ENCODE measurements at places on chromosomes 11 and 22.

- DNase-seq: no peak
Observed at GRCh38 chr11:9455722-9456121, 5.1 kb upstream of the ZNF143 start.

- DNase-seq: no peak
Observed at GRCh38 chr11:24457985-24458384, 38.9 kb upstream of the LUZP2 start.

DNA sequence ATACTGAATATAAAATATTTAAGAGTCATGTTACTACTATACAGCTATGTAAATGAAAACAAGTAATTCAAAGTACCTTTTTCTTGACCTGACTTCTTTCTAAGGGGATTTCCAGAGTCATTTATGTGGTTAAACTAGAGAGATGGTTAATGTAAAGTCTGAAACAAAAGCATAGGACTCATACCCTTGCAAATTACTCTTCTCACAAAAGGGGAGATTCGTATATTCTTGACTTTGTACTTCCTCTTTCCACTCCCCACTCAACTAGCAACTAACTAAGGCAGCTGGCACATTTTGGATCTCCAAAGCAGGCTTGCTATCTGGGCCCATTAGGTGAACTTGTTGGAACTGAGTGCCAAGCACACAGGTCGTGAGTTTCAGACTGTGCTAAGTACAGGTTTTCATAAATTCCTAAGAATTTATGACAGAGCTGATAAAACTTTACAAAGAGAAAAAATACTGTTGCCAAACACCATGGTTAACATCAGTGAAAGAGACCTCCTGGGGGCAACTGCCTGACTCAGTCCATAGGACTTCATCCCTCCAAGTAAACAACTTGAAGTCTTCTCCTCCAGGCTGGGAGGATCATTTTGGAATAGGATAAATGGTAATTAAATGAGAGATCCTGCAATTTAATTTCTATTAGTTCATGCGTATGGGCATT is 77.0 kb upstream of the DDI1 start:
- DNase-seq: peak; percentile 64

DNA sequence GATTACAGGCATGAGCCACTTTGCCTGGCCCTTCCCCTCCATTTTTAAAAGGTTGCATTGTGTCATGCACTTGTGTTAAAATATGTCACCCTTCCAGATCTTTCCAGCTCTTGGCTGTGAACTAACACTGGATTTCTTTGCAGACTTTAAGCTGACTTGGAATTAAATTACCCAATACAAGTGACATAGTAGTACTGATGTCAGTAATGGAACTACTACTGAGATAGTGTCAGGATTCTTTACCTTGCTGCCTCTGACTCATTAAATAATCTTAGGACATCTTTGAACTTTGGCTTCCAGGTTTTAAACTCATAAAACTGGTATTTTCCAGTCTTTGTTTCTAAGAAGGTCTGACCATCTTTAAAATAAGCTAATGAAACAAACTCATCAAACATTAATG is 51.8 kb upstream of the OR4B1 start:
- no peak for DNase-seq

DNA sequence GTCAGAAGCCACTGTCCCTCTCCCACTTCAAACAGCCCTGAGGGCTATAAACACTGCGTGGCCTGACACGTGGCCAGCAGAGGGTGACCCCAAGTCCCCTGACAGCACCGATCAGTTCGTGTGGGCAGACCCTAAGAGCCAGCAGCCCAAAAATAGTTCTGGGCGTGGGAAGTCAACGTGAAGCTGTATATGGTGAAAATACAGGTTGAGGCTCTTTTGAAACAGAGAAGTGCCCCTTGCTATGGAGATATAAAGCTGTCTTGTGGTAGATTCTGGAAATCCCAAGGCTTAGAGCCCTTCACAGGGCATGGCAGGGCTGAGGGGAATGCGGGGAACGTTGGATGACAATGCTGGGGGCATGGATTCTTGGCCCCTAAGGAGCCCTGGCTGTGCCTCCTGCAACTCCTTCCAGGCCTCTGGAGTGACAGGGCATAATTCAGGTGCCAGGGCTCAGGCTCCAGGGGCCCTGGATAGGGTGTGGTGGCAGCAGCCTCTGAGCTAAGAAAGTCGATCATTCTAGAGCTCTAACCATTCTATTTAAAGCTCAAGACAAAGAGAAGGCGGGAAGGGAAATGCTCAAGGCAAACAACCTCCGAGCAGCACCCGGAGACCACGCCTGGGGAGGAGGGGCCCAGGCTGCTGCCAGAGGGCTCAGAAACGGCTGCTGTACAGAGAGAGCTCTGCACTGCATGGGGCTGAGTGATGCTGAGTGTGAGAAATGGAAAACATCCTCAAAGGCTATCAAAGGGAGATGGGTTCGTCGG is 60.4 kb upstream of the CD5 start:
- DNase-seq: no peak

DNA sequence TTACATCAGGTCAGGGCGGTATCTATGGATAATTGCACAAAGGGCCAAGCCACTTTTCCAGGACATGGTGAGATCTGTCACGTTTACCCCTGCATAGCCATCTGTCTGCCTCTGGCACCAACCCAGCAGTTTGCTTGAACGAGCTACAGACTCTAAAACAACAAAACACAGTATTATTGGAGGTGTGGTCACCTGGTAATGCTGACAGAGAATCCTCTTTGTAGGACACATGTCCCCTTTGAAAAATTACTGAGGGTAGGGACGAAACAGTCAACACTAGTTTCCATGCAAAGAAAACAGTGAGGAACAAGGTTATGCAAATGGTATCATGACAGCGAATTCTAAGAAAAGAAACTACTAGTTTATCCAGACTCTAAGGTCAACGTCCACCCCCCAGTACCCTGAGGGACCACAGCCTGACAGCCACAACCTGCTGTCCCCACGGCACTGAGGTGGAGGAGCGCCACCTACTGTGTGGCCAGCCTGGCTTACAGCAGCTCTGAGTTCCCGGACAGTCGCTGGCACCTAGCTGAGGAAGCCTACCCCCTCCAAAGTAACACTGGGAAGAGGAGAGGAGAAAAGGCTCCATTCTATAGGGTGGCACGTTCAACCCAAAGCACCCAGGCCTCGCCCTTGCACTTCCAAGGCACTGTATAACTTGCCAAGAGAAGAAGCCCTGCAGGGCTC is 117.4 kb upstream of the BID start:
- no peak for DNase-seq

DNA sequence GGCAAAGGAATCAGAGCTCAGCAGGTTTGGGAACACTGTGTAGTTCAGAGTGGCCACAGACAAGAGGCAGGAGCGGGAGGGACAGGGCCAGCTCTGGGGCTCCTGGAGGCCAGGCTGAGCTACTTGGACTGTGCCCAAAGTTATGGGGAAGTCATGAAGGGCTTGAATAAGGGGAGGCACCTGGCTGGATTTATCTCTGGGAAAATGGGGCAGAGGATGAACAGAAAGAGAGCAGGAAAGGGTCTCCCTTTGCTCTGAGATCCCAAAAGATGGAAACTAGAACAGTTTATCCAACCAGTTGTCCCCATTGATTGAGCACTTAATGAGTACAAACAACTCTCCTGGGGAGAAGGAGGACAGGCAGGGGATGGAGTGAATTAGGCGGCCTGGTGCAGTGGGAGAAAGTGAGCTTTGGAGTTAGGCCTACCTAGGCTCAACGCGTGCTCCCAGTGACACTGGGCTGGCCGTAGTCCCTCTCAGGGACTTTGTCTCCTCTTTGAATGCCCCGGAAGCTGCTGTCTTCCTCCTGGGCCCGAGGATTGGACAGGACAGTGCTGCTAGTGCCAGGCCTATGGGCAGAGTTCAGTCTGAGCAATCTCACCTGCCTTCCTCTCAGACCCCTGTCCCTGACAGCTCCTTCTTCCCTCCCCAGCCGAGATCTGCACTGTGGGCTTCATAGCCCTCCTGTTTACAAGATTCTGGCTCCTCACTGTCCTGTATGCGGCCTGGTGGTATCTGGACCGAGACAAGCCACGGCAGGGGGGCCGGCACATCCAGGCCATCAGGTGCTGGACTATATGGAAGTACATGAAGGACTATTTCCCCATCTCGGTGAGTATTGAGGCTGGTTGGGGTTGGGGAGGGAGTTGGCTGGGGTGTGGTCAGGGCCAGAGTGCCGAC is 2.0 kb downstream of the MOGAT2 start:
- no peak for DNase-seq

DNA sequence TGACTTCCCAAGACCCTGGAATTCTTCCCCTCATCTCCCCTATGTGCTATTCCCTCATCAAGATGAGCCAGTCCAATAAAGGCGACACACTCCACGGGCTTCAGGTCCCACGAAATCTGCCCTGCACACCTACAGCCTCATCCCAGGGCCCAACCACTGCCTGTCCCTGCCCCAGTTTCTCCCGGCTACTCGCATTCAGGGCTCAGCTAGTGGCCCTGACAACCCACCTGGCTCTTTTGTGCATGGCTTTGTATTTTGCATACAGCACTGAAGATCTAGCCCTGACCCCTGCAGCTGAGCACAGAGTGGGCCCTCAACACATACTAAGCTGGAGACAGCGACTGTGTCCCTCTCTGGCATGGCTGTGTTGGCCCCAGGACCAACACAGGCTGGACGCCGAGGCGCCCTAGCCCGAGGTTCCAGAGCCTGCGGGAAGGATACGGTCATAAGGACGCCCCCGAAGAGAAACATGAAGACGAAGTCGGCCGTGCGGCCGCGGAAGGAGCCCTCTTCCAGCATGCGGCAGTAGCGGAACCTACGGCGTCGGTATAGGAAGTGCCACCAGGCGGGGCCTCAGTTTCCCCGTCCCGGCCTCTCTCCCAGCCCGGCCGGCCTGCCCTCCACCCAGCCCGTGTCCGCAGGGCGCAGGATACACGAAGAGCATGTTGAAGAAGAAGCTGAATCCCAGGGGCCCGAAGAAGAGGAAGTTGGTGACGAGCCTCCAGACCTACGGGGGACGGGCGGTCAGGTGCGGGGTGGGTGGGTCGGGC is 710 bp downstream of the DERL3 start:
- no peak for DNase-seq

DNA sequence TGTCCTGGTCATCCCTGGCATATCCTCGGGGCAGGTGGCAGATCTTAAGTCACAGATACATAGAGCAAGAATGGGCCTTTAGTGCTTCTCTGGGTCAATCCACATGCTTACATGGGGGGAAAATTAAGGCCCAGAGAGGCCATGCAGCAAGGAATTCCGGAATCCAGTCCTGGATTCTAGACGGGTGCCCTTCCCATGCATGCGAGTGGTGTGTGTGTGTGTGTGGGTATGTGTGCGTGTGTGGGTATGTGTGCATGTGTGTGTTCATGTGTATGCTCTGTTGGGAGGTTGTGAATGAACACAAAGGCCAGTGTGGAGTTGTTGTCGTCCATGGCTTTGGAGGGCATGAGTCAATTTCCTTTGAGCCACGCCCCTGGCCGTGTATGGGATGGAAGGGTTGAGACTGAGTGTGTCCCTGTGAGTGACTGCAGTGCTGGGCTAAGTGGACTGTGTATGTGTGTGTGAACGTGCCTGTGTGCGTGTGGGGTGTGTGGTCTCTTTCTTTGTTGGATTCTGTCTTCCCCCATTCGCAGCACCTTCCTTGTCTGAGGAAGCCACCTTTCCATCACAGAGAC is 33.4 kb upstream of the EIF3D start:
- DNase-seq: no peak

GRCh38 chr22:20957683-20958431 is 9.2 kb upstream of the AIFM3 start:
- no peak for DNase-seq

DNA sequence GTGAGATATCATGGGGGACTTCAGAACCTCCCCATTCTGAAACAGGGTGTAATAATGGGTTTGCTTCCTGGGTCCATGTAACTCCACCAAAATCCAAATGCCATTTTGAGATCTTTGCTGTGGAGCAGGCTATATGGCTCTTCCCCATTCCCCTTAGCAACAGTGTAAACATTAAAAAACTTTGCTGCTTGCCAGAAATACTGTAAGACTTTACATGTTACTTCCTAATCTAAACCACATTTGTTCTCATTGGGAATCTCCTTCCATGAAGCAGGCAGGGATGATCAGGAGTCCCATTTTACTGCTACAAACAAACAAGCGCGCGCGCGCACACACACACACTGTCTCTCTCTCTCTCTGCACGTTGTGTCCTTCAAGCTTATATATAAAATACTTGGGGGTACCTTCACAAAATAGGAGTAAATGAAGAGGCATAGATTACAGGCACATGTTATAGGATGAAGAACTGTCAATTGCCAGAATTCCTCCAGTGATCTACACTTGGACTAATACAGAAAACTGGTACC is 86.5 kb downstream of the ANO3 start:
- DNase-seq: no peak

- DNase-seq: no peak
Observed at GRCh38 chr22:48396785-48397530, 1430.7 kb downstream of the BRD1 start.

DNA sequence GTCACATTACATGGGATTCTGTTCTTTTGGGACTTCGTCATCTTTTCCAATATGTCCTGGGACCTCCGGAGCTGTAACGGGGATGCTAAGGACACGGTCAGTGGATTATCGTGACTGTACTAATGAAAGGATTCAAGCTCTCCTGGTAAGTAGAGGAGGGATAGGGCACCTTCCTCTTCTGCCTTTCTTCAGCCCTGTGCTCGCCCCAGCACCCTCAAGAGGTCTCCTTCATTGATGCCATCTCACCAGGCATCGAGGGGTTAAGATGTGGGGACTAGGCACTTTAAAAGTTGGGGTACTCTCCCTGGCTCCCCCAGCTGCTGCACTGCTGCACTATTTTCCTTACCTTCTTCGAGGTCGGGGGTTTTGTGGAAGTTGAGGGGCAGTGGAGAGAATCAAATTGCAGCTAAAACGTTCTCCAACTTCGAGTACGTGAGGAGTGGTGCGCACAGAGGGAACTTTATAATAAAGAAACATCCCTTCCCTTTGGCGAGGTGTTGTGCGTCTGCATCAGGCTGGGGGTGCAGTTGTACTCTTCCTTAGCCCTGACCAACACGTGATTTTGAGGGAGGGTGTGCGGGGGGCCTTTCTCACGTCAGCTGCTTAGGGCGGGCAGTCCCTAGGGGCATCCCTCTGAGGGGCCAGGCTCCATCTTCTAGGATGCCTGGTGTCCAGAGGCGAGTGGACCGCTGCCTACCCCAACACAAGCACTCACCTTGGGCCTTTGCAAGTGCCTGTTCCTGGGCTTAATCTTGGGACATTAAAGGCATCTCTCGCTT is 96.1 kb downstream of the GRAMD1B start:
- DNase-seq: no peak

DNA sequence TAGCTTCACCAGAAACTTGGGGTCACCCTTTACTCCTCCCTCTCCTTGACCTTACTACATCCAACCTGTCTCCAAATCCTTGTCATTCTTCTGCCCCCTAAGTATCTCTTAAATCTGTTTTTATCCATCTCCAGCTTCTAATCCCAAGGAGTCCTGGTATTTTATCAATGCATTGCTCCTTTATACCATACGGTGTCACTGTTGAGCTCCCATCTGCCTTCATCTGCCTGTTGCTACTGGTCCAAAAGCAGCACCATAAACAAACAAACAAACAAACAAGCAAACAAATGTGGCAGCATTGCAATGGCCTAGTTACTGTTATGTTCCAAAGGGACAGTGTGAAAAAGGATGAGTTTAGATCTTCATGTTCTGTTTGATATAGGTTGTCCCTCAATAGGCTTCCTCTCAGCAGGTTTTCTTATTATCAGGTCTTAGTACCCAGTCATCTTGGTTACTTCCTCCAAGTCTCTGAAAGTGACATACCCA is 34.2 kb downstream of the DNHD1 start:
- DNase-seq: no peak

- DNase-seq: no peak
Observed at GRCh38 chr11:67301951-67302516, 1.3 kb upstream of the SSH3 start.
